Liver (tissue), 10 donors: ENCODE measurements at places on chromosomes 3 and 15. TPM values are rescaled to one million over a fixed set of nuclear protein-coding genes. Genes with fewer than 3 reads are reported as not detected.
A peak's percentile ranks its signal among the peaks of the same experiment; 100 is the strongest.

DNA sequence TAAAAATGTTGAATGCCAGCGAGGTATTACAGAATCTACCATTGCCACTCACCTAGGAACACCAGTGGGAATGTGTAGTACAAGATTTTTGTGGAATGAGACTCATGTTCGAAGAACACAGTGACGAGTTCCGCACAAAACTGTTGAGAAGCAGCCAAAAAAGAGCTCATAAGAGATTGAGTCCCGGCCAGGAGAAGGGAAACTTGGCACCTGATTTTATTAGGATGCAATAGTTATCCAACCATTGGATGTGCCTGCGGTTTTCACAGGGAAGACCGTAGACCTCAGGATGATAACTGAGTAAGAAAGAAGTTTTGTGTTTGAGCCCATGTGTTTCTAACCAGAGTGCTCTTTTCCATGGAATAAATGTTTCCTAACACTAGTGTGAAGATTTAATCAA, 88.9 kb downstream of the PTPRG start:
- H3K27me3 ChIP-seq: no peaks in the 10 kb centered on the region
- H3K36me3 ChIP-seq: no peaks in the 10 kb centered on the region
- no peak overlapping the region for H3K4me3 ChIP-seq
- DNase-seq: no peak
- peaks cover 2% of the 10 kb centered on the region for H3K4me1 ChIP-seq
- H3K27ac ChIP-seq: no peak overlapping the region

The ZKSCAN7 gene
- 3.2 TPM for total RNA-seq

The C3orf49 gene
- not detected for total RNA-seq

DNA sequence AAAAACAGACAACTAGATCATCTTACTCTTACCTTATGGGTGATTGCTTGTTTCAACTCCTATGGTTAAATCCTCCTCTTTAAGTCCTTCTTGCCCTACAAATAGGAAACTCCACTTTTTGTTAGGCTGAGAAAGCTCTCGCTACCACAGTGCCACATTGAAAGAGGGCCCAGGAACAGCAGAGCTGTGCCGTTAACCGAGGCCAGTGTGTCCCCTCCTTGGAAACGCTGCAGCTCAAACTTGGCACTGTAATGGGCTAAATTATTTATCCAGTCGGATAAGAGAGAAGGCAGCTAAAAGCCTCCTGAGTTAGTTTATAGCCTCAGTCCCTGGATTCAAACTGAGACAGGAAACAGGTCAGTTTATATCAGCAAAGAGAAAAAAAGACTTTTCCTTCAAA, 46.1 kb downstream of the KBTBD12 start:
- H3K4me1 ChIP-seq: no peaks in the 10 kb centered on the region
- H3K27me3 ChIP-seq: no peaks in the 10 kb centered on the region
- no peak for DNase-seq
- no peaks in the 10 kb centered on the region for H3K36me3 ChIP-seq

GRCh38 chr15:66701422-66702034, 508 bp upstream of the SMAD6 start:
- H3K27ac ChIP-seq: peak overlapping the region; percentile 76
- no peak for DNase-seq
- H3K36me3 ChIP-seq: no peaks in the 10 kb centered on the region
- no peaks in the 10 kb centered on the region for H3K27me3 ChIP-seq
- H3K4me1 ChIP-seq: peaks cover 22% of the 10 kb centered on the region

The LEKR1 gene
- 0.67 TPM for total RNA-seq

The PLA2G4D gene
- total RNA-seq: not detected

The CHRNA5 gene
- 0.56 TPM for total RNA-seq

DNA sequence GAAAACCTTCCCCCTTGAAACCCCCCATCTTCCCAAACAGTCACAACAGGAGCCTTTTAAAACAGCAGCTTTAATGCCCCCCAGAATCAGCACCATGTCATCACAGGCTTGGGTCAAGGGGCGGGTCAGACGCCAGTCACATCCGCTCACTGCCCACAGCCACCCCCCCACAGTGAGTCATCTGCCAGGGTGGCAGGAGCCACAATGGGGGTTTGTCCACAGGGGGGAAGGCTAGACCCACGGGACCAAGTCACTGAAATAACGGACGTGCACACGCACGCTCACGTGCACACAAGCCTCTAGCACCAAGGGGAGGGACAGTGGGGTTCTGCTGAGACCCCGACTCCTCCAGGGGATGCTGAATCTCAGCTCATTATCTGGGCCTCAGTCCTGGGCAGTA, 441 bp upstream of the UCN2 start:
- H3K36me3 ChIP-seq: no peaks in the 10 kb centered on the region
- H3K27ac ChIP-seq: no peak overlapping the region
- H3K4me3 ChIP-seq: no peak overlapping the region
- peaks cover 4% of the 10 kb centered on the region for H3K4me1 ChIP-seq
- no peaks in the 10 kb centered on the region for H3K27me3 ChIP-seq

The LTF gene
- total RNA-seq: 0.92 TPM

- no peak for DNase-seq
- no peak overlapping the region for H3K4me3 ChIP-seq
- peaks cover 15% of the 10 kb centered on the region for H3K36me3 ChIP-seq
- no peak overlapping the region for H3K27ac ChIP-seq
- H3K27me3 ChIP-seq: no peaks in the 10 kb centered on the region
Observed at GRCh38 chr15:73296609-73297353, 72.0 kb downstream of the HCN4 start.

DNA sequence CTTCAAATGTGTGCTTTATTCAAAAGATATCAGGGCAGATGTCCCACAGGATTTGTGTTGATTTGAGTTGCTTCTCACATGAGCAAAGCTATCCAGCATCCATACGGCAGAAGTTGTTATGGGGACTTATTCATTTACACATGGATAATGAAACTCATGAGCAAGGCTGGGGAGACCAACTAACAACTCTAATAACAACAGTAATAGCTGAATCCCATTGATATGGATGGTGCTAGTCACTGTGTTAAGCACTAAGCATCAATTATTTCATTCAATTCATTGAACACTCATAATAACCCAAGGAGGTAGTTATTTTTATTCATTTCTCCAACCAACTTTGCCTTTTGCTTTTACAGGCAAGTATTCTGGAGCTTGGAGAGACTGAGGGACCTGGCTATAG, 1094.2 kb upstream of the CFAP20DC start:
- DNase-seq: no peak
- no peaks in the 10 kb centered on the region for H3K27me3 ChIP-seq
- H3K4me3 ChIP-seq: no peak overlapping the region
- H3K36me3 ChIP-seq: no peaks in the 10 kb centered on the region
- no peak overlapping the region for H3K27ac ChIP-seq

The PRR20G gene
- total RNA-seq: not detected

GRCh38 chr3:25663347-25663868, 1.3 kb downstream of the TOP2B start:
- peak; percentile 41 for DNase-seq
- peak overlapping the region; percentile 97 for H3K27ac ChIP-seq
- H3K4me3 ChIP-seq: peak overlapping the region; percentile 99
- no peaks in the 10 kb centered on the region for H3K36me3 ChIP-seq
- peaks cover 18% of the 10 kb centered on the region for H3K4me1 ChIP-seq
- H3K27me3 ChIP-seq: no peaks in the 10 kb centered on the region

The SCN11A gene
- total RNA-seq: 0.08 TPM

- H3K27ac ChIP-seq: no peak overlapping the region
- H3K4me3 ChIP-seq: no peak overlapping the region
- DNase-seq: no peak
- no peaks in the 10 kb centered on the region for H3K27me3 ChIP-seq
- H3K36me3 ChIP-seq: no peaks in the 10 kb centered on the region
Observed at GRCh38 chr3:79329154-79329553, 438.6 kb downstream of the ROBO1 start.

The MCF2L2 gene
- 0.47 TPM for total RNA-seq

- H3K27me3 ChIP-seq: no peaks in the 10 kb centered on the region
- no peaks in the 10 kb centered on the region for H3K36me3 ChIP-seq
- peaks cover 26% of the 10 kb centered on the region for H3K4me1 ChIP-seq
- no peak overlapping the region for H3K27ac ChIP-seq
- DNase-seq: no peak
Observed at GRCh38 chr3:61632568-61633175, 71.3 kb downstream of the PTPRG start.

GRCh38 chr15:58087871-58088270, 22.4 kb upstream of the ALDH1A2 start:
- DNase-seq: no peak
- H3K27ac ChIP-seq: no peak overlapping the region
- H3K27me3 ChIP-seq: no peaks in the 10 kb centered on the region

The ECE2 gene
- total RNA-seq: not detected

GRCh38 chr15:31590609-31591008, 264.0 kb downstream of the KLF13 start:
- H3K27me3 ChIP-seq: no peaks in the 10 kb centered on the region
- H3K4me1 ChIP-seq: no peaks in the 10 kb centered on the region
- H3K27ac ChIP-seq: no peak overlapping the region

GRCh38 chr15:25172691-25173090, 217.9 kb downstream of the SNRPN start:
- no peak overlapping the region for H3K27ac ChIP-seq
- DNase-seq: no peak
- H3K27me3 ChIP-seq: no peaks in the 10 kb centered on the region
- H3K36me3 ChIP-seq: no peaks in the 10 kb centered on the region
- no peaks in the 10 kb centered on the region for H3K4me1 ChIP-seq

- no peaks in the 10 kb centered on the region for H3K27me3 ChIP-seq
- no peak for DNase-seq
- no peak overlapping the region for H3K4me3 ChIP-seq
Observed at GRCh38 chr3:128855569-128855968, 23.9 kb upstream of the ACAD9 start.

- H3K4me1 ChIP-seq: no peaks in the 10 kb centered on the region
- H3K4me3 ChIP-seq: no peak overlapping the region
- no peak overlapping the region for H3K27ac ChIP-seq
- H3K36me3 ChIP-seq: no peaks in the 10 kb centered on the region
- H3K27me3 ChIP-seq: no peaks in the 10 kb centered on the region
Observed at GRCh38 chr3:55089211-55089610, 161.4 kb upstream of the LRTM1 start.

The C3orf33 gene
- total RNA-seq: 2.4 TPM

DNA sequence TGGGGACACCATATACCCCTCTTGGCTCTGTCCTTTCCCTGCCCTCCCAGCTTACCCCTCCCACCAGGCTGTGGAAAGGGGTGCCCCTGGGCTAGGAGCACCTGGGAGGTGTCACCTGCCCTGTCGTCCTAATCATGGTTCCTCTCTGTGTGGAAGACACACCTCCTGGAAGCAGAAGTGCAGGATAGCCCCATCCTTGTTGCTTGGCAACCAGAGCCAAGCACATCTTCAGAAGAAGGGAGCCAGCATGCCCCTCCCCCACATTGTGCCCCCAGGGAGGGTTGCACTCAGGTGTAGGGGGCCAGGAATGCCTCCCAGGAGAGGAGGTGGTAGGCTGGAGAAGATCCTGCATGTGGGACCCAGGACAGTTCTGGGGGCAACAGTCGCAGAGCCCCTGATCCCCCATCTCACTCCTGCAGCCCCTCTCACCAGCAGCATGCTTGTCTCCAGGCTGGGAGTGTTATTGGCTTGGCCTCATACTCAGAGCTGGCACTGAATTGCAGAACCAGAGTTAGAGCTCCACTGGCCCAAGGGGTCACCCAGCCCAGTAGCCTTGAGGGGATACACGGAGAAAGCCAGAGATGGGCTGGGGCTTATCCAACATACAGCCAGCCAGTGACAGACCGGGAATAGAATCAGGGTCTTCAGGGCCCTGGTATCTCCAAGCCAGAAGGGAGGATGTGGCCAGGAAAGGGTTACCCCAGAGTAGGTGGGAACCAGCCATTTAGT, 8.4 kb downstream of the RAB6B start:
- H3K27ac ChIP-seq: no peak overlapping the region
- no peak overlapping the region for H3K4me3 ChIP-seq
- H3K36me3 ChIP-seq: no peaks in the 10 kb centered on the region
- peak; percentile 28 for DNase-seq
- no peaks in the 10 kb centered on the region for H3K4me1 ChIP-seq
- no peaks in the 10 kb centered on the region for H3K27me3 ChIP-seq

GRCh38 chr3:101170806-101171558, 149.4 kb downstream of the IMPG2 start:
- no peaks in the 10 kb centered on the region for H3K36me3 ChIP-seq
- H3K4me3 ChIP-seq: no peak overlapping the region
- no peak overlapping the region for H3K27ac ChIP-seq
- H3K27me3 ChIP-seq: no peaks in the 10 kb centered on the region
- no peak for DNase-seq
- H3K4me1 ChIP-seq: no peaks in the 10 kb centered on the region

The STRIT1 gene
- total RNA-seq: not detected

DNA sequence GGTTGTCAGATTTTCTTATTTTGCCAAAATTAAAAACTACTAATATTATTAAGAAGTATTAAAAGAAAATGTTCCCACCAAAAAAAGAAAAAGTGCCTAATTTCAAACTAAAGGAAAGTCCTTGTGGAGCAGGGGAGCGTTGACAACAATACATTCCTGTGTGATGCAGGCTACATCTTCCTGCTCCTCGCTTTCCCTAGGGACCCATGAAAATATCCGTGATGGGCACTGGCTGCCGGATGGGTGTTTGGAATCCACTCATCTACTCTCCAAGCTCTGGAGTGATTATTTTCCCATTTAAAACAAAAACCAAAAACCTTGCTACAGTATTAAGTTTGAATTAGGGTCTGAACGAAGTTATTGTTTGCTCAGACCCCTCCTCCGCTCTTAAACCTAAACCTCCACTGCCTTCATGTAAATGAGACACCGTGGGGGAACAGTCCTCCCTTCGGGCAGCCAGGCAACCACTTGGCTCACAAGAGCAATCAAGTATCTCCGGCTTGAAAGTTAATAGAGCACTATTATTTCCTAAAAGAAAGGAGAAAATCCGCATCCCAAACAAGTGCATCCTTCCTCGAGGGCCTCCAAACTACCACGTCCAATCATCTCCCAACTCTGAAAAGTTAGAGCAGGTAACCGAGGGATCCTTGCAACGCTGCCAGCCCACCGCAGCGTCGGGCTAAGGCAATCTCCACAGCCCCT, 1.5 kb downstream of the ITGB5 start:
- H3K4me3 ChIP-seq: peak overlapping the region; percentile 75
- no peaks in the 10 kb centered on the region for H3K36me3 ChIP-seq
- peaks cover 7% of the 10 kb centered on the region for H3K4me1 ChIP-seq
- H3K27ac ChIP-seq: peak overlapping the region; percentile 83
- no peaks in the 10 kb centered on the region for H3K27me3 ChIP-seq

The C3orf22 gene
- not detected for total RNA-seq

The GHSR gene
- total RNA-seq: not detected

DNA sequence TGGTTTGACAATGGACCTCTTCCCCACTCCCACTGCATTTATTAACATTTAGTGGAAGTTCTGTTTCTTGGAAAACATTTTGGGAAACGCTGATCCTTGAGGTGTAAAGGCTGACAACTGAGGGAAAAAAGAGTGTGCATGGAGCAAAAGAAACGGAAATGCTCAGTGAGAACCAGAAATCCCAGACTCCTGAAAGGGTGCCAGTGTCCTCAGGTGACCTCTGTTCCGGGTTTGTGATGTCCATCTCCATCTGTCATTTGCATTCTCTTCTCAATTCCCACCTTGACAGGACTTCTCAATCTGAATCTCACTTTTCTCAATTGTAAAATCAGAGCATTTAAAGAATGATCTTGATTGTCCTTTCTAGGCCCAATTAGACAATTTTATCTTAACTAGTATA, 71.1 kb upstream of the FAM3D start:
- H3K27ac ChIP-seq: no peak overlapping the region
- no peaks in the 10 kb centered on the region for H3K27me3 ChIP-seq
- H3K4me1 ChIP-seq: no peaks in the 10 kb centered on the region
- H3K4me3 ChIP-seq: no peak overlapping the region
- no peaks in the 10 kb centered on the region for H3K36me3 ChIP-seq
